CD4-positive, alpha-beta T cell treated with Interleukin-15 for 1 hour (primary cell): ENCODE measurements at places on chromosomes 3 and 15.

DNA sequence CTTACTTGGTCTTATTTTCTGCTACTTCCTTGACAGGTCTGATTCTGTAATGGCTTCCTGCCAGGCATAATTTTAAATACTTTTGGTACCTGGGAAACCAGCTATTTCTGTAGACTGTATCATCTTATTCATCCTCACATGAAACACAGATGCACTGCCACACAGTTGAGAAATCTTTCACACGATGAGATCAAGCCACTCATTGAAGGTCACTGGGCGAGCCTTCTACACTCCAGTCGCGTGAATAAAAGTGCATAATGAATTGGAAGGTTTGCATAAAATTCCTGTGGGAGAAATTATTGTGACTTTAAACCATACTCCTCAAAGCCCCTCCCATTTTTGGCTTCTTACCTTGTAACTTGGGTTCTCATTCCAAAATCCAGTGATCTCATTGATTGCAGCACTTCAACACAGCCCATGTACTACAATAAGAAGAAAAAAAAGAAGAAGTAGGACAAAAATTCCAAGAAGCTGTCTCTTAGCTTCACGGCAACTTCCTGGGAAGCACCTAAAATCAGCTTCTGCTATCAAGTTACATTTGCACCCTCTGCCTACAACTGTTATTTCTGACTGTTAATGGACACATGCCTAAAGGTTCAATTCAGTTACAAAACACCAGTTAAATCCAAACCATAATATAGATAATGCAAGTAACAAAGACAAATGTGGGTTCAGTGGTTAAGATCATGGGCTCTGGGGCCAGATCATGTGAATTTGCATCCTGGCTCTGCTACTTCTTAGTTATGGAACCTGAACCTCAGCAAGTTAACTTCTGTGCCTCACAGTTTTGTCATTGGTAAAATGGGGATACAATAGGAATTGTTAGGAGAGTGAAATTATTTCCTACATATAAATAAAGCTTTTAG lies 39.0 kb downstream of the SHC4 start:
- DNase-seq: no peak

DNA sequence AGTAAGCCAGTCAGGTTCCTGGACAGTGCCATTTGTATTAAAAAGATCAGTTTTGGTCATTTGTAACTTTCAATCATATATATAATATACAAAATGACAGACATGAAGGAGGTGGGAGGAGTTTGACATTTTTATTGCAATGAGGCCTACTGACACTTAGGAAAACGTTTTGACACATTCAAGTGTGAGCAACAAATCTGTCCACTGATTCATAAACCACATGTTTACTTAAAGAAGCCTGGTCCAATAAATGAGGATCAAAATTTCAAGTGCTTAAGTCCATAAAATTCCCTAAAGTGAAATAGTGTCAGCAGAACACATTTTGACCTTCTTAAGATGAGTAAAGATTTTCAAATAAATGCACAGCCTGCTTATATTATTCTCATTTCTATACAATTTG lies 137.3 kb downstream of the MECOM start:
- DNase-seq: no peak

DNA sequence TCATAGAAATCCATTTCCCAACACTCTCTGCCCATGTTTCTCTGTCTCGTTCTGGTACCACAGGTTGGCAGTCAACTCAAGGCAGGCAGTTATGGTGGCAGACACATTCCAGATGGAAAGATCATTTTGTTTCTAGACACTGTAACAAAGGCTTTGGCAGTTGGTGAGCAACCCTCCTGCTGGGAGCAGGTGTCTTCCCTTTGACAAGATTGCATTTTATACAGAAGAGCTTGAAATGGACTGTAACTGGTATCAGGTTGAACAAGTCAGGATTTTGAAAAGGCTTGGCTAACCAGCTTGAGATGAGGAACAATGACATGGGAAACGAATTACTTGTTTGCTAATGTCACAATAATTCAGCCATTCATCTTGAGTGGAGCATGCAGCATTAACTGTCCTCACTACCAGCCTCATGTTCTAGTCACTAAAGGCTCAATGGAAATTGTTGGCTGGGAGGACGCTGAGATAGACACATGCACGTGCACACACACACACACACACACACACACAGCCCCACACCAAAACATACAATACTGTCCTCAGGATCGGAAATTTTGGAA lies 170.0 kb downstream of the SEMA6D start:
- no peak for DNase-seq

- no peak for DNase-seq
Observed at GRCh38 chr15:45089712-45090373, 24.1 kb downstream of the DUOX2 start.

GRCh38 chr15:42151141-42151561 lies 5.3 kb downstream of the PLA2G4F start:
- no peak for DNase-seq

DNA sequence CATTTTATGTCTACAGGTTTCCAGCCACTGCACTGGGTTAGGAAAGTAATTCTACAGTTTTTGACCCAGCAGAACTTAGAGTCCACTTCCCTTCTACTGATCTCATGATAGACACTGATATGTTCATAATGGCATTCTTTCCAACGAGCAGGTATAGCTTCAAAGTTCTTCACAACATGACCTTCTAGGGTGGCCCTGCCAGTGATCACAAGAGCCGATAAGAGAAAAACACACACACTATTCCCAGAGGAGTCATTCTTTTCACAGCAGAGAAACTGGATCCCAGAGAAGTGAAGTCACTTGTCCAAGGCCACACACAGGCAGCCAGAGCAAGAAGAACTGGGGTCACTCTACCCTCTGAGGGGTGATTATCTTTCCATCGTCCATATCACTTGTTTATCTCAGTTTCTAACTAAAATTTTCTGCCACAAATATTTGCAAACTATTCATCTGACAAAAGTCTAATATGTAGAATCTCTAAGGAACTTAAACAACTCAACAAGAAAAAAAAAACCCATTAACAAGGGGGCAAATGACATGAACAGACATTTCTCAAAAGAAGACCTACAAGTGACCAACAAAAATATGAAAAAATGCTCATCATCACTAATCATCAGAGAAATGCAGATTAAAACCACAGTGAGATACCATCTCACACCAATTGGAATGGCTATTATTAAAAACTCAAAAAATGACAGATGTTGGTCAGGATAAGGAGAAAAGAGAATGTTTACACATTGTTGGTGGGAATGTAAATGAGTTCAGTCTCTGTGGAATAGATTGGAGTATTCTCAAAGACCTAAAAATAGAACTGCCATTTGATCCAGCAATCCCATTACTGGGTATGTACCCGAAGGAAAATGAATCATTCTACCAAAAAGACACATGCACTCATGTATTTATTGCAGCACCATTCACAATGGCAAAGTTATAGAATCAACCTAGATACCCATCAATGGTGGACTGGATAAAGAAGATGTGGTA lies 31.5 kb downstream of the SPTSSB start:
- no peak for DNase-seq

- no peak for DNase-seq
Observed at GRCh38 chr15:73711526-73711925, 27.3 kb downstream of the CD276 start.

GRCh38 chr15:100733101-100733842 lies 130.9 kb downstream of the ASB7 start:
- DNase-seq: no peak

- DNase-seq: no peak
Observed at GRCh38 chr15:34581043-34581365, 2.4 kb downstream of the GOLGA8B start.

DNA sequence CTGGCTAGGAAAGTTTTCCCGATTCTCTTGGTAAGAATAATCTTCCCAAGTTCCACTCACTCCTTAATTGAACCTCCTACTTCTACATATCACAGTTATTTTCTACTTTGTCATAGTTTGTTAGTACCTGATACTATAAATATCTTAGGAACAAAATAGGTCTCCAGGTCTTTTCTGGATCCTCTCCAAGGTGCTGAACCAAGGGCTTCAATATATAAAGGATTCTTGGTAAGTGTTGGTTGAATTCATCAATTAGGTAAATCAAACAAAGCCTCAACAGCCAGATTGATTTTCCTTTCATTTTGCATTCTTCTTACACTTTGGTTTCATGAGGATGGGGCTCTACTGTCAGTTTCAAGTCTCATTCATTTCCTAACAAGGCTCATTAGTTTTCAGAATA lies 27.6 kb upstream of the RTP4 start:
- no peak for DNase-seq

DNA sequence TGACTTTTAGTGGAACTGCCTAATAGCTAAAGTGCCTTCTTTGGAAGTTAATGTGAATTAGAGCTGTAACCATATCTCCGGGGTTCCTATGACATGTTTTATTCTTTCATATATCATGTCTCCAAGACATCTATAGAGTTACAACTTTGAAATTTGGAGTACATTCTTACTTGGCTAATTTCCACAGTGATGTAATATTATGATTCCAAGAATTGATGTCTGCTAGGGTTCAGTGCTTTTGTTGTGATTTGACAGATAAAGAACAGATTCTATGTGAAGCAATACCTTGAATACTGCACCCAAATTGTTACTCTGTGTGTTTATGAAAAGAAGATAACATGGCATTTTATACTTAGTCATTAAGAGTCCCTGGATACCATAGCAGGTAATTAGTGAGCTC lies 934.3 kb downstream of the NTRK3 start:
- no peak for DNase-seq

DNA sequence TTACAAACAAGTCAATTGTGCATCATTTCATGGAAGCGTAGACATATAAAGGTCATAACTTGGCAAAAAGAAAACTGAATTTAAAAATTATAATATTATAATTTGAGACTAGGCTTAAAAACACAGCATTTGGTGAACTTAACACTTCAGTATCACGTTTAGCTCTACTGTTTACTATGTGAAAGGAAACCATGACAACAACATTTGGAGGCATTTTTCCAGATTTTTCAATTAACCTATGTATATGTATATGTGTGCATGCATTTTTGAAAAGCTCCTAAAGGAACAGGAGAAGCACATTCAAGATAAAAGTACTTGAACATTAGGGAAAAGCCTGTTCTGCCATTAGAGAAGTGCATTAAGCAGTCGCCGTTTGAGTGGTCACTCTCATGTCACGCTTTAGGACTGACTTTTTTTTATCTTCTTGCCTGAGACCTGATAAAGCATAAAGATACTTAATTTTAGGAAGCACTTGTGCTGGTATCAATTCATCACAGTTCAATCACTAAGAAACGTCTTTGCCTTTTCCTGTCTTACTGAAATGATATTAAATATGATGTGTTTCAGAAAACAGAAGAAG lies 156.0 kb downstream of the NAALADL2 start:
- no peak for DNase-seq

GRCh38 chr15:60130398-60130797 lies 126.3 kb downstream of the FOXB1 start:
- DNase-seq: no peak

- no peak for DNase-seq
Observed at GRCh38 chr3:17157713-17158112, 273.0 kb downstream of the PLCL2 start.

DNA sequence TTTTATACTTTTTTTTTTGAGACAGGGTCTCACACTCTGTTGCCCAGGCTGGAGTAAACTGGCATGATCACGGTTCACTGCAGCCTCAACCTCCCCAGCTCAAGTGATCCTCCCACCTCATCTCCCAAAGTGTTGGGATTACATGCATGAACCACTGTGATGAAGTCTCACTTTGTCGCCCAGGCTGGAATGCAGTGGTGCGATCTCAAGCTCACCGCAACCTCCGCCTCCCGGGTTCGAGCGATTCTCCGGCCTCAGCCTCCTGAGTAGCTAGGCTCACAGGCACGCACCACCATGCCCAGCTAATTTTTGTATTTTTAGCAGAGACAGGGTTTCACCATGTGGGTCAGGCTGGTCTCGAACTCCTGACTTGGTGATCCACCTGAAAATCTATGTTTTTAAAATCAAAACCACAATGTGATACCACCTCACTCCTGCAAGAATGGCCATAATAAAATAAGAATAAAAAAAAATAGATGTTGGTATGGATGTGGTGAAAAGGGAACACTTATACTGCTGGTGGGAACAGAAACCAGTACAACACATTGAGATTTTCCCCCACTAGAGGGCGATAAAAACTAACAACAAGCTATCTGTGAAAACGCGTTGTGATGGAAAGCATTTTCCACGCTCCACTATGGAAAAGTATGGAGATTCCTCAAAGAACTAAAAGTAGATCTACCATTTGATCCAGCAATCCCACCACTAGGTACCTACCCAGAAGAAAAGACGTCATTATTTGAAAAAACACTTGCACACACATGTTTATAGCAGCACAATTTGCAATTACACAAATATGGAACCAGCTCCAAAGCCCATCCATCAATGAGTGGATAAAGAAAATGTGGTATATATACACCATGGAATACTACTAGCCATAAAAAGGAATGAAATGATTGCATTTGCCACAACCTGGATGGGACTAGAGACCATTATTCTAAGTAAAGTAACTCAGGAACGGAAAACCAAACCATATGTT lies 26.8 kb upstream of the OCA2 start:
- no peak for DNase-seq

DNA sequence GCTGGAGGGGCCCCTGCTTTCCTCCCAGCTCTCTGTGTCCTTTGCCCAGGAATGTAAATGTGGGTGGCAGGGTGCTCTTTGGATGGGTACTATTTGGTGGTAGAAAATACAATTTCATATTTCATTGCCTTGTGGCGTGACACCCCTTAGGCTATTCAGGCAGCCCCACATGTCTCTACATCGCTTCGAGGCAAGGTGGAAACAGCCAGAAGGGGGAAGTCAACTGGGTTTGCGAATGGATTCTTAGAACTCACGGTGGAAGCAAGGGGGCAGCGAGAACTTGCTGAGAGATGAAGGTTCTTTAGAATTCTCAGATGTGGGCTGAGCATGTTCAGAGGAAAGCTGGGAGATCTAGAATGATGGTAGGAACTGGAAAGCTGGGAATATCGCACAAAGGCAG lies 25.3 kb downstream of the PLA2G4D start:
- DNase-seq: no peak

- DNase-seq: no peak
Observed at GRCh38 chr3:86629511-86629910, 361.4 kb downstream of the VGLL3 start.

GRCh38 chr15:85414495-85414894 lies 34.1 kb downstream of the AKAP13 start:
- DNase-seq: no peak

DNA sequence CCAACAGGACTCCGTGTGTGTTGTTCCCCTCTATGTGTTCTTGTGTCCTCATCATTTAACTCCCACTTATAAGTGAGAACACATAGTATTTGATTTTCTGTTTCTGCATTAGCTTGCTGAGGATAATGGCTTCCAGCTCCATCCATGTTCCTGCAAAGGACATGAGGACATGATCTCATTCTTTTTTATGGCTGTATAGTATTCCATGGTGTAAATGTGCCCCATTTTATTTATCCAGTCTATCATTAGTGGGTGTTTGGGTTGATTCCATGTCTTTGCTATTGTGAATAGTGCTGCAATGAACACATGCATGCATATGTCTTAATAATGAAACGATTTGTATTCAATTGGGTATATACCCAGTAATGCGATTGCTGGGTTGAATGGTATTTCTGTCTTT lies 28.5 kb upstream of the TOP2B start:
- DNase-seq: no peak

DNA sequence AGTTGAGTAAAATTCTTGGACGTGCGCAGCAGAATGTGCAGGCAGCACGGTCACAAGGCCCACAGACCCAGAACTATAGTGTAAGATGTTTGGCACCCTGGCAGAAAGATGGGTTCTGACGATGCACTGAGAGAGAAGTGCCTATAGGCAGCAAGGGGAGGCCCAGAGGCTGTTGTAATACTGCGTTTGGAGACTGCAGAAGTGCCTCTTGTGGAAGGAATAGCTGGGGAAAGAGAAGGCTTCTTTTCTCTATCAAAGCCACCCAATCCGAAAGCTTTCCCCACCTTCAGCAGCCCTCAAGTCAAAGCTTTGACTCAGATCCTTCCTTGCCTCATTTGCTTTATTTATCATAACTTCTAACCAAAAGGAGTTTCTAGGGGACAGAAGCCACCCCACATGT lies 5.2 kb upstream of the SIN3A start:
- DNase-seq: no peak
